ENCODE measurements at places on chromosomes 3 and 15.
A peak's percentile ranks its signal among the peaks of the same experiment; 100 is the strongest.

GRCh38 chr3:65856907-65857306, 181.8 kb downstream of the MAGI1 start:
- DNase-seq, result no peak

DNA sequence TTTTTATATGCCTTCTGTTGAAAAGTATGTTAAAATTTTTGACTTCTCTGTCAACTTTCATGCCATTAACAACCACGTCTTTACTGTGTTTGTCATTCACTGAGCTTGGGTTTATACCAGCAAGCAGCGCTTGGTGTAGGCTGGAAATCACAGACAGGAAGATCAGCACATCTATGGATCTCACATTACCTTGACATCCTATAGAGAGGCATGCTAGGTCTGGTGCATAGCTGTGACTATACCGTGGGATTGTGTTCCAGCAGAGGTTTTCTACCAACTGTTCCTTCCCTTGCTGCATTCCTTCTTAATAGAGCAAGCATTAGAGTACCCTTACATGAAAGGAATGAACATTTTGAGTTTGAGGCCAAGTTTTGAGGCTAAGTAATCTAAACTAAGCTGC, 53.0 kb downstream of the DZIP3 start:
- no peak for DNase-seq

- no peak for DNase-seq
These were observed 597.3 kb downstream of the ZIC1 start for GRCh38 chr3:148006508-148006907.

DNA sequence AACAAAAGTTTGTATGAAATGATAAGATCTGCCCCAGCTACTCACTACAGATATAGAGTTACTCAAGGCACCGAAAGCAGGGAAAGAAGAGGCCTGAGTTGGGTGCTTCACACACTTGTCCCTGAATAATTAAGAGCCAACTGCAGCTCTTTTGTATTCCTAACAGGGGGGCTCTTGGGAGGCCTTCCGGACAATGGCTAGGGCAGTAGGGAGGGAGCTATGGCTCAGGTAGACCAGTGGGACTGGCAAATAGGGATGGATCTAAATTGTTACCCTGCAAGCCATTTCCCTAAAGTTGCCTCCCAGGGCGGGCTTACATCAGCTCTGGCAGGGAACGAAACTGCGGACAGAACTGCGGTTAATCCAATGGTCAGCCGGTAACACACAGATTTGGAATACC, 6.2 kb downstream of the SEMA5B start:
- no peak for DNase-seq

- no peak for DNase-seq
These were observed 79.2 kb downstream of the EFL1 start for GRCh38 chr15:82183121-82184031.

- DNase-seq, result peak; percentile 46
These were observed 87.6 kb downstream of the FOXP1 start for GRCh38 chr3:71495708-71496472.

GRCh38 chr3:133472889-133473288, 73.0 kb downstream of the BFSP2 start:
- DNase-seq, result no peak

DNA sequence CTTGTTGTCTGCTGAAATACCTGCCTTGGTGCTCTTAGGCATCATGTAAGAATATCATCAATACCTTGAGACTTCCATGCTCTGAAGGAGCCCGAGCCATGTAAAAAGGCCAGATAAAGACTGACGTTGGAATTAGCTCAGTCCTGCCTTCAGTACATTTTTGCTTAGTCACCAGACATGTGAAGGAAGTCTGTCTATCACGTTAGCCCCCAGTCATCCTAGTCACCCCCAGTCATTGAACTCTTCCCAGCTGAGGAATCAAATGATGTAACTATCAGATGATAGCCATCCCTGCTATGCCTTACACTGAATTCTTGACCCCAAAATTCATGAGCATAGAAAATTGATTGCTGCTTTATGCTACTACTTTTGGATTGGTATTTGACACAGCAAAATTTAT, 351.2 kb upstream of the SGO1 start:
- DNase-seq, result no peak

DNA sequence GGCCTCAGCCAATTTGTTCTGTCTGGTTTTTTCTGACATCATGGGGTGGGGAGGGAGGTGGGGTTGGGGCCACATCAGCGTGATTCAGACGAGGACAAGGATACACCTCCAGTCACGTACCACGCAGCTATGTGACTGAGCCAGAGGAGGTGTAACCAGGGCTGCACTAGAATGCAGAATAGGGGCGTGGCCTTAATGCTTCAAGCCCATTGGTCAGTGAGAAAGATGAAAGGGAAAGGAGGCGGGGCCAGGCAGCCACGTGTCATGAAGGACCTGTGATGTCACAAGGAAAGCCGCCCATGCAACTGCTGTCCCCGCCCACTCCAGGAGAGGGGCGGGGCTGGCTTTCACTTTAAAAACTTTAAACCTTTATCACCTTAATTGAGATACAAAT, at the start of gene GOLGA6L2:
Gene GOLGA6L2, minus strand, starts transcription at position 137 of the 394 bp plus-strand sequence. Its CDS starts 62 bp downstream, at position 75.
- DNase-seq, result no peak

GRCh38 chr15:29557171-29557570, 265.1 kb downstream of the TJP1 start:
- no peak for DNase-seq

DNA sequence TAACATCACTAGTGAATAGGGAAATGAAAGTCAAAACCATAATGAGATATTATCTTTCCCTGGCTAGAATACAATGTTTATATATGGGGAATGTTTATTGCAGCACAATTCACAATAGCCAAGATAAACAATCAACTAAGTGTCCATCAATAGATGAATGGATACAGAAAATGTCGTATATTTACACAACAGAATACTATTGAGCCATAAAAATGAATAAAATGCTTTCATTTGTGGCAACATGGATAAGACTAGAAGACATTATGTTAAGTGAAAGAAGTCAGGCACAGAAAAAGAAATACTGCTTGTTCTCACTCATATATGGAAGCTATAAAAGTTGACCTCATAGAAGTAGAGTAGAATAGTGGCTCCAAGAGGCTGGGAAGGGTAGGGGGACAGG, 65.2 kb downstream of the SLC9C1 start:
- DNase-seq, result no peak

GRCh38 chr15:57156210-57156884, 220.0 kb upstream of the CGNL1 start:
- no peak for DNase-seq

- DNase-seq, result no peak
These were observed 11.5 kb downstream of the SEMA7A start for GRCh38 chr15:74422265-74422651.

- DNase-seq, result no peak
These were observed 5.6 kb upstream of the TP63 start for GRCh38 chr3:189625572-189625971.

GRCh38 chr15:60392601-60392985, 5.2 kb downstream of the ANXA2 start:
- peak; percentile 31 for DNase-seq

DNA sequence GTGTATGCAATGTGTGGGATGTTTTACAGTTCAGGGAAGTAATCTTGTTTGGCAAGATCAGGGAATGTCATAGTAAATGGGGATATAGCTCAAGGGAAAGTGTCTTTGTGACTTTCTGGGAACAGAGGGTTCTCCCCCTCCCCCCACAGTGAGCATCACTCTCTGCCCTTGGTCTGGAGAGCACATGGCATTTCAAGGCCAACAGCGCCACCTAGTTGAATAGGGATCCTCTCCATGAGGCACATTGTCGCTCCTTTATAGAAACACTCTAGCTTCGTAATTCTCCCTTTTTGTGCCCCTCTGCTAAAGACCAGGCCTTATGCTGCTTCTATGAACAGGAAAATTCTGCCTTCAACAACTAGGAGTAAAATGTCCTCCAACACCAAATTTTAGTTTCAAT, 37.1 kb upstream of the ARNT2 start:
- DNase-seq, result no peak

GRCh38 chr15:83871808-83872559, 218.1 kb downstream of the ADAMTSL3 start:
- DNase-seq, result no peak

GRCh38 chr3:100131241-100131640, 16.9 kb upstream of the FILIP1L start:
- no peak for DNase-seq

DNA sequence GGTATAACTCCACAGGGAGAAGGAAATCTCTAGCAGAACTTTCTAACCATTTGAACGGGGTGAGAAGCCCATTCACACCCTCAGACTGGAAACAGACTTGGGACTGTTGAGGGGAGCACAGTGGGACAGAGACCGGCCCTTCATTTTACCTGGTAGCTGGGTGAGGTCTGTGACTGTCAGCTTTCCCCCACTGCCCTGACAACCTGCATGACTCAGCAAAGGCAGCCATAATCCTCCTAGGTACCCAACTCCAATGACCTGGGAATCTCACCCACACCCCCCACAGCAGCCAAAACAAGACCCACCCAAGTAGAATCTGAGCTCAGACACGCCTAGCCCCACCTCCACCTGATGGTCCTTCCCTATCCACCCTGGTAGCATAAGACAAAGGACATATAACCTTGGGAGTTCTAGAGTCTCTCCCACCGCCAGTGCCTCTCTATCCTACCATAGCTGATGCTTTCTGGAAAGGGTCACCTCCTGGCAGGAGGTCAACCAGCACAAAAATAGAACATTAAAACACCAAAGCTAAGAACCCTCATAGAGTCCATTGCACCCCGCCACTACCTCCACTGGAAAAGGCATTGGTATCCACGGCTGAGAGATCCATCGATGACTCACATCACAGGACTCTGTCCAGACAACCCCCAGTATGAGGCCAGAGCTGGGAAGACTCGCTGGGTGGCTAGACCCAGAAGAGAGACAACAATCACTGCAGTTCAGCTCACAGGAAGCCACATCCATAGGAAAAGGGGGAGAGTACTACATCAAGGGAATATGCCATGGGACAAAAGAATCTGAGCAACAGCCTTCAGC, 28.0 kb downstream of the SENP7 start:
- DNase-seq, result no peak

DNA sequence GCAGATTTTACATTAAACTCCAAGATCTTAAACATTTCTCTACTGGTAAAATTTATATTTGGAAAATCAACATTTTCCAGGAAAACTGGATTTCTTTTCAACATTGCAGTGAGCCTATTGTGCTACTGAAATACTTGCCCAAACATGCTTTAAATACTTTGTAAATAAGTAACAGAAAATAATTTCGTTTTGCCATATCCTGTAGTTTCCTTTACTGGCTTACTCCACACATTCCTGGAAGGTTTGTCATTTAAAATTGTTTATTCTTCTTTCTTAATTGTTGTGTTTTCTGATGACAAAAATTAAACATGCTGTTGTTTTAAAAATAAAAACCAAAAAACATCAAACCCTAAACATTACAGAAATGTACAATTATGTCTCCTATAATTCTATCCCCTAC, 22.0 kb downstream of the ACAD11 start:
- no peak for DNase-seq

DNA sequence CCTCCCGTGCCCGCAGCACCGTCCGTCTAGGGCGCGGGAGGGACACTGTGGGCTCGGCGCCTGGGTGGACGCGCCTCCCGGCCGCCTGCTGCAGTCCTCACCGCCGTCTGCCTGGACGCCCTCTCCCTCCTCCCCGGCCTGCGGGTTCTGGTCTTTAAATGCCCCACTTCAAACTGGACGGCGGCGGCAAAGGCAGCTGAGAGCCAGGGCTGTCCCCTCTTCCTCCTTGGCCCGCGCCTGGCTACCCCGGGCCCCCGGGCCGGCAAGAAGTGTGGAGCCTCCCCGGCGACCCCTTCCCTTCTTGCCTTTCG, 426 bp downstream of the CBLB start:
- DNase-seq, result peak; percentile 36

GRCh38 chr3:31659246-31659645, 126.5 kb downstream of the STT3B start:
- no peak for DNase-seq

- no peak for DNase-seq
These were observed 49.5 kb downstream of the ITGA11 start for GRCh38 chr15:68382286-68383007.

DNA sequence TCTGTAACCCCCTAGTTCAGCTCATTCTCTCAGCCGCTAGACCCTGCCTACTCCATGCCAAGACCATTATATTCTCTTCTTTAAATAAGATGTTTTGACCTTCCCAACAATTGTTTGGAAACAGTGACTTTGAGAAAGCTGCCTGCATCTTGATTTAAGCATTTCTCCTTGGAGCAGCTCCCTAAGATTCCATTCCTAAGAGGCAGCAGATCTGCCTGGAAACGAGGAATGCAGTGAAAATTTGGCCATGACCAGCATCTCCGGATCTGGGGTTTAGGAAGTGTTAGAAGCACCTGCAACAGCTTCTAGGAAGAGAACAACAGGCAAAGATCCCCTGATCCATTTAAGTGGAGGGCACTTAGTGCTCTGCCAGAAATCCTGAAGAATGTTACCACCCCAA, 235.7 kb downstream of the NTRK3 start:
- no peak for DNase-seq

GRCh38 chr3:47950453-47951169, 65.6 kb downstream of the MAP4 start:
- no peak for DNase-seq

- DNase-seq, result no peak
These were observed 333.4 kb downstream of the THSD4 start for GRCh38 chr15:71448688-71449114.

GRCh38 chr3:14448756-14449727, 46.6 kb downstream of the SLC6A6 start:
- no peak for DNase-seq

- no peak for DNase-seq
These were observed 10.3 kb downstream of the NEK11 start for GRCh38 chr3:131036986-131037385.

- DNase-seq, result no peak
These were observed 119.3 kb upstream of the AGBL1 start for GRCh38 chr15:85960381-85960780.

- no peak for DNase-seq
These were observed 193.0 kb upstream of the GOLIM4 start for GRCh38 chr3:168288511-168289401.

DNA sequence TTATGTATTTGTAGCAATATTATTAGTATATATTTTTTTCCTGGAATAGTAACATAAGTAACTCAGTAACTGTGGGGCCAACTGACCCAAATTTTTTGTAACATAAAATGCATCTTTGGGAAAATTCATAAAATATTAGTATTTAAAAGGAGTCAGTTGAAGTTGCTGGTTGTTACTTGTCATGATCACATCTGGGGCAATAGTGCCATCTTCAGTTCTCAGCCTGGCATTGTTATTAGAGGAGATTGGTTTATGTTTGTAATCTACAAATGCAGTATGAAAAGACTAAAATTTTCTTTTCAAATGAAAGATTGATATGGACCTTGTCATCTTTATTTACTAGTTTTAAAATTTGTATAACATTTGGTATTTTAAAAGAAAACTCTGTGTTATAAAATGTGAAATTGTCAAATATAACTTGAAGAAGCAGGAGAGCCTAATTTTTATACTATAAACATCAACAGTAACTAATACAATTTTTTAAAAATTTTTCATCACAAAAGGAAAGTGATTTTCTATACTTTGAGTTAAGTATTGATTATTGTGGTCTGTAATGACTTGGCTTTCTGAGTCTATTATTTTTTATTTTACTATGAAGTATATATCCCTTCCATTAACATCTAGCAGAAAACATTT, 38.8 kb upstream of the MLF1 start:
- no peak for DNase-seq

Data from stimulated activated naive CD8-positive, alpha-beta T cell treated with anti-CD3 and anti-CD28 coated beads, Interleukin-15, amount 100 ng/mL, for 72 hours (primary cell).